Lung (tissue), 17 donors: ENCODE measurements at places on chromosomes 3 and 15. TPM values are rescaled to one million over a fixed set of nuclear protein-coding genes. Genes with fewer than 3 reads are reported as not detected.

Gene P2RY1
- total RNA-seq, result 20.2 TPM

Gene C3orf18
- 7.0 TPM for total RNA-seq

Gene GLDN
- 75.8 TPM for total RNA-seq

Gene PLA2G4B
- total RNA-seq, result 12.8 TPM

Gene NMB
- total RNA-seq, result 2.6 TPM

Gene SKOR1
- total RNA-seq, result 0.46 TPM

Gene PLSCR2
- total RNA-seq, result not detected

Gene TRIM42
- not detected for total RNA-seq

Gene SLC51A
- 1.1 TPM for total RNA-seq

Gene CADPS
- total RNA-seq, result 0.64 TPM

Gene GP5
- total RNA-seq, result 0.49 TPM

Gene NECTIN3
- 20.1 TPM for total RNA-seq

Gene STRIT1
- not detected for total RNA-seq

Gene LMAN1L
- total RNA-seq, result not detected

Gene GOLGA8G
- total RNA-seq, result not detected

Gene LXN
- total RNA-seq, result 32.3 TPM

Gene PLAAT1
- total RNA-seq, result 0.86 TPM

Gene CDHR4
- 27.0 TPM for total RNA-seq

Gene C15orf39
- total RNA-seq, result 16.8 TPM

Gene RBPMS2
- 3.9 TPM for total RNA-seq

Gene TGM5
- not detected for total RNA-seq

Gene LTF
- 102 TPM for total RNA-seq

Gene MPI
- total RNA-seq, result 28.5 TPM

Gene ARID3B
- 10.5 TPM for total RNA-seq

Gene ITGA11
- 1.7 TPM for total RNA-seq

Gene CEP97
- 21.0 TPM for total RNA-seq

Gene WDR76
- 5.6 TPM for total RNA-seq

Gene TMCO5A
- total RNA-seq, result not detected

Gene CFAP100
- total RNA-seq, result 31.9 TPM

Gene NR2F2
- total RNA-seq, result 41.9 TPM

Gene ALDH1L1
- 0.51 TPM for total RNA-seq

Gene PRR20G
- not detected for total RNA-seq

Gene DPPA2
- total RNA-seq, result not detected

Gene CGGBP1
- 52.9 TPM for total RNA-seq

Gene GOLGA6L7
- not detected for total RNA-seq

Gene CACNA1D
- total RNA-seq, result 36.9 TPM

Gene NANOGP8
- total RNA-seq, result 0.88 TPM

Gene IQCH
- total RNA-seq, result 10.5 TPM

Gene PRR23E
- not detected for total RNA-seq

Gene FANCD2OS
- total RNA-seq, result not detected

Gene PLA2G4D
- 0.15 TPM for total RNA-seq

Gene BFSP2
- total RNA-seq, result not detected
